Upper lobe of right lung (tissue), 1 donor: ENCODE measurements at places on chromosomes 4 and X.
A peak's percentile ranks its signal among the peaks of the same experiment; 100 is the strongest.

DNA sequence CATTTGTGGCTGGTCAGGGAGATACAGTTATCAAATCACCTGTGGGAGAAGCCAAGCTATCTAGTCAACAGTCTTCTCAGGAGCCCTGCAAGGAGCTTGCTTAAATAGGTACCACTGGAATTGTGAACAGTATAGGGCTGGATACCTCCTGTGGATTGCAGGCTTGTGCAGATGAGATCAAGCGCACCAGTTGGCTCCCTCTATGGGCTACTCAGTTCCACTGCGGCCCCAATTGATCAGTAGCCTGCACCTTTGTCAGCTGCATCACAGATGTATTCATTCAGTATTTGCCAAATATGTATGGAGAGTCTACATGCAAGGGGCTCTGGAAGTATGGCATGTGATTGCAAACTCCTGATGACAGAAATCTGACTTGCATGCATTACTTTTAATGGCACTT lies 28.6 kb downstream of the TEX13A start:
- H3K27ac ChIP-seq: no peak overlapping the region
- no peaks in the 10 kb centered on the region for H3K27me3 ChIP-seq
- H3K4me1 ChIP-seq: no peaks in the 10 kb centered on the region
- DNase-seq: no peak
- H3K4me3 ChIP-seq: no peak overlapping the region

GRCh38 chr4:19711871-19712270 lies 539.8 kb upstream of the SLIT2 start:
- no peaks in the 10 kb centered on the region for H3K36me3 ChIP-seq
- H3K27me3 ChIP-seq: no peaks in the 10 kb centered on the region
- no peak for DNase-seq
- no peak overlapping the region for H3K4me3 ChIP-seq
- no peaks in the 10 kb centered on the region for H3K4me1 ChIP-seq

DNA sequence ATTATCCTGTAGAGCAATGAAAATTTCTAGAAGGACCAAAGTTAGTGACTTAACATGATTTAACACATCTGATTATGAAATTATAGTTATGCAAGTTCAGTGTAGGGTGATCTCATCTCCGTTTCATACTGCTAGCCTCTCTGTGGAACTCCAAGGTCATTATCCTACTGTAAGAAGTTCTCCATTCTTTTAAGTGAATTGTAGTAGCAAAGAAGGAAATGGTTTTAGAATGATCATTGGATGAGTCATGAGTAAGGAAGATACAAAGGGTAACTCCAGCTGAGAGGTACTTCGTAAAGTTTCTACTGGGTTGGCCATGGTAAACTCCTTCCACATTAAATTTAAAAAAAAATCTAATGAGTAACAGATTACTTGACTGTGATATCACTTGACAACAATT lies 215.0 kb upstream of the GIMD1 start:
- H3K4me3 ChIP-seq: no peak overlapping the region
- H3K27me3 ChIP-seq: peaks cover 4% of the 10 kb centered on the region
- no peaks in the 10 kb centered on the region for H3K36me3 ChIP-seq
- no peak overlapping the region for H3K27ac ChIP-seq
- DNase-seq: no peak

GRCh38 chrX:150649096-150649870 lies 43.9 kb upstream of the MTMR1 start:
- H3K4me3 ChIP-seq: no peak overlapping the region
- no peaks in the 10 kb centered on the region for H3K27me3 ChIP-seq
- H3K4me1 ChIP-seq: no peaks in the 10 kb centered on the region
- peaks cover 12% of the 10 kb centered on the region for H3K36me3 ChIP-seq

- H3K27ac ChIP-seq: no peak overlapping the region
- H3K27me3 ChIP-seq: no peaks in the 10 kb centered on the region
- H3K36me3 ChIP-seq: no peaks in the 10 kb centered on the region
- no peaks in the 10 kb centered on the region for H3K4me1 ChIP-seq
- DNase-seq: no peak
Observed at GRCh38 chr4:58163156-58163555, 1053.0 kb upstream of the IGFBP7 start.

- no peak for DNase-seq
- no peaks in the 10 kb centered on the region for H3K4me1 ChIP-seq
- no peak overlapping the region for H3K4me3 ChIP-seq
- H3K36me3 ChIP-seq: no peaks in the 10 kb centered on the region
Observed at GRCh38 chr4:45004847-45005565, 278.6 kb upstream of the GNPDA2 start.

- H3K4me3 ChIP-seq: no peak overlapping the region
- no peaks in the 10 kb centered on the region for H3K36me3 ChIP-seq
- no peaks in the 10 kb centered on the region for H3K27me3 ChIP-seq
- H3K4me1 ChIP-seq: no peaks in the 10 kb centered on the region
Observed at GRCh38 chrX:81304563-81304962, 102.7 kb downstream of the SH3BGRL start.

GRCh38 chr4:76211769-76212708 lies 1.6 kb downstream of the SCARB2 start:
- no peak for DNase-seq
- peak overlapping the region; percentile 82 for H3K4me3 ChIP-seq
- H3K36me3 ChIP-seq: no peaks in the 10 kb centered on the region

- no peaks in the 10 kb centered on the region for H3K36me3 ChIP-seq
- H3K27me3 ChIP-seq: no peaks in the 10 kb centered on the region
- no peak overlapping the region for H3K4me3 ChIP-seq
- DNase-seq: no peak
- no peak overlapping the region for H3K27ac ChIP-seq
- H3K4me1 ChIP-seq: no peaks in the 10 kb centered on the region
Observed at GRCh38 chr4:113888006-113888405, 91.4 kb downstream of the ARSJ start.

GRCh38 chr4:10929818-10930217 lies 245.2 kb upstream of the CLNK start:
- no peak overlapping the region for H3K4me3 ChIP-seq
- H3K27ac ChIP-seq: no peak overlapping the region
- H3K27me3 ChIP-seq: no peaks in the 10 kb centered on the region
- no peak for DNase-seq

DNA sequence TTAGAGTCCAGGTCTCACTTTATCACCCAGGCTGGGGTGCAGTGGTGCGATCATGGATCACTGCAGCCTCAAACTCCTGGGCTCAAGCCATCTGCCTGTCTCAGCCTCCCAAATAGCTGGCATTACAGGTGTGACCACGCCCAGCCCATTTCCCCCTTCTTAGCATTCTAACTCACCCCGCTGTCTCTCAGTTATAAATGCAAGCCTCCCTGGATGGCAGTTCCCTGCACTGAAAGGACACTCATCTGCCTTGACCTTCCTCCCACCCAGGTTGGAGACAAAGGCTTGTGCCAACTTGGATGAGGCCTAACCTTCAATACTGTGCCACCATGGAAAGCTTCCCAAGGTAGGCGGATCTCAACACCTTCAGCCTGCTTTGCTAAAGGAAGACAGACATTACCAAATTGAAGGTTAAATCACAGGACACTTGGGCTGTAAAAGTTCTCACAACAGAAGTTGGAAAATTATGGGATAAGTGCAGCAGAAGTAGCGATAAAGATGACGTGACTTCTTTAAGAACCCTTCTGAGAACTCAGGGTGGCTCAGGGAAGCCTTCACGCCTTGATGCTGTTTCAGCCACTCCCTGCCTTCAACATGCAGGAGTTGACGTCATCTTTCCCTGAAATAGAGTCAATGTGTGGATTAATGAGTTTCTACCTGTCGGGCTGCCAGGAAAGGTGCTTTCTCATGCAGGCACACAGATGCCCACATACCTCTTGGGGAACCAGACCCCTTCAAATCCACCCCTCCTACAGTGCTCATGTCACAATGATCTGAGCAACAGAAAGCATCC lies 10.6 kb upstream of the GPM6B start:
- H3K4me1 ChIP-seq: no peaks in the 10 kb centered on the region
- no peak overlapping the region for H3K4me3 ChIP-seq
- H3K27me3 ChIP-seq: no peaks in the 10 kb centered on the region
- no peak for DNase-seq
- no peaks in the 10 kb centered on the region for H3K36me3 ChIP-seq

- H3K4me3 ChIP-seq: no peak overlapping the region
- no peaks in the 10 kb centered on the region for H3K36me3 ChIP-seq
- DNase-seq: no peak
- H3K27ac ChIP-seq: no peak overlapping the region
- no peaks in the 10 kb centered on the region for H3K4me1 ChIP-seq
Observed at GRCh38 chr4:73715659-73716058, 24.7 kb upstream of the CXCL8 start.

DNA sequence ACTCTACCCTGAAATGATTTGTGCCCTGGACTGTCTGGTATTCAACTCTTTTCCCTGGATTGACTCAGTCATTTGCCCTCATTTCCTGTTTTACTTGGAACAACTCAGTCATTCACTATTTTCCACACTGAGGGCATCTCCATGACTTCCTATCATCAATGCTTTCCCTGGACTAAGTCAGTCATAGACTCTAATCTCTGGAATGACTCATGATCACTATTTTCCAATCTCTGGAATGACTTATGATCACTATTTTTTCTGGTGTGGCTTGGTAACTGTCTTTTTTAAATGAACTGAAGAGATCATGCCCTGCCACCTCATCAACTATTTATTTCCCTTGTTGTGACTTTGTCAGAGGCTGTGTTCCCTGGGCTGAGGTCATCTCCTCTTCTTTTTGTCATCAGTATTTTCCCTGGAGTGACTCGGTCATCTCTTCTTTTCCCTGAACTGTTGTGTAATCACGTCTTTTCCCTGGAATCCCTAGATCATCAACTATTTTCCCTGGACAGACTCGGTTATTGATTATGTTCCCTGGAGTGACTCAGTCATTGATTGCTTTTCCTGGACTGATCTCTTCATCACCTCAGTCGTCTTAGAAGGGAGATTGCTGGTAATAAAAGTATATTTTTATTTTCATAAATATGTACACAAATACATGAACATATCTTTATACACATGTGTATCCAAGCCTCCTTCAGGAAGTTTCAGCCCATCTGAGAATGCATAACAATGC lies 327.1 kb upstream of the VCX start:
- no peak overlapping the region for H3K4me3 ChIP-seq
- no peak for DNase-seq
- no peaks in the 10 kb centered on the region for H3K27me3 ChIP-seq
- H3K36me3 ChIP-seq: no peaks in the 10 kb centered on the region
- H3K27ac ChIP-seq: no peak overlapping the region
- H3K4me1 ChIP-seq: no peaks in the 10 kb centered on the region

DNA sequence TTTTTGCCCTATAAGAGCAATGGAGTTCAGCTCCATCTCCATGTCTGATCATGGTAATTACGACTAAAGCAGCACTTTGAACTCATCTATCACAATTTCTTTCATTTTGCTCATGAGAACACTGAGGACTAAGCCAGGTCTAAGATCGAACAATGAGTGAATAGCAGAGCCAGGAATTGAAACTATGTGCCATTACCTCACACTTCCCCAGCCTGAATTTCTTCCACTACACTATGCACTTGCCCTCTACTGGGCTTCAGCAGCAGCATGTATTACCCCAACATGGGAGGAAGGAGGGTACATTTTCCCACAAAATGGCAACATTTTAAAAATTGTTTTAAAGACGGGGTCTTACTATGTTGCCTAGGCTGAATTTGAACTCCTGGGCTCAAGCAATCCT lies 274.7 kb upstream of the FGF13 start:
- H3K27me3 ChIP-seq: no peaks in the 10 kb centered on the region
- H3K36me3 ChIP-seq: no peaks in the 10 kb centered on the region
- no peak for DNase-seq
- H3K4me3 ChIP-seq: no peak overlapping the region

DNA sequence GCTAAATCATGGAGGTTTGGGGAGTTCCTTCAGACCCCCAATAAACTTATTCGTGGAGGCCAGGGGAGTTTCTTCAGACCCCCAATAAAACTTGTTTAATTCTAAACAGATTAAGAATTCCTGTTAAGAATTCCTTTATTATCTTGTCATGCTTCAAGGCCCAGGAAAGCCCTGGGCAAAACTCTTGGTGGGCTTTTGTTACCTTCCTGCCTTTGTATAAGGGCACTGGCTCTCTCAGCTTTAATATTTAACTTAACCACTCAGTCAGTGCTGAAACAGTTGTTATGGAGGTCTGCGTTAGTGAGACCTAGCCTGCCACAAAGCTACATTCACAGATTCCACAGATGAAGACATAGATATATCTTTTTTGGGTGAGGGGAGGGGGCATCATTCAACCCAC lies 29.0 kb upstream of the LGI2 start:
- H3K4me1 ChIP-seq: no peaks in the 10 kb centered on the region
- H3K36me3 ChIP-seq: no peaks in the 10 kb centered on the region
- no peak for DNase-seq
- H3K4me3 ChIP-seq: no peak overlapping the region
- H3K27me3 ChIP-seq: no peaks in the 10 kb centered on the region
- no peak overlapping the region for H3K27ac ChIP-seq

GRCh38 chr4:24091639-24092233 lies 201.9 kb upstream of the PPARGC1A start:
- no peaks in the 10 kb centered on the region for H3K27me3 ChIP-seq
- no peaks in the 10 kb centered on the region for H3K4me1 ChIP-seq
- no peak overlapping the region for H3K27ac ChIP-seq
- H3K36me3 ChIP-seq: no peaks in the 10 kb centered on the region

- no peak overlapping the region for H3K27ac ChIP-seq
- no peaks in the 10 kb centered on the region for H3K27me3 ChIP-seq
- H3K4me1 ChIP-seq: no peaks in the 10 kb centered on the region
- no peak for DNase-seq
- no peak overlapping the region for H3K4me3 ChIP-seq
Observed at GRCh38 chr4:26509681-26510333, 19.5 kb upstream of the CCKAR start.

- H3K36me3 ChIP-seq: no peaks in the 10 kb centered on the region
- no peak overlapping the region for H3K27ac ChIP-seq
- no peaks in the 10 kb centered on the region for H3K4me1 ChIP-seq
Observed at GRCh38 chr4:180926277-180926676, 1316.9 kb upstream of the TENM3 start.

DNA sequence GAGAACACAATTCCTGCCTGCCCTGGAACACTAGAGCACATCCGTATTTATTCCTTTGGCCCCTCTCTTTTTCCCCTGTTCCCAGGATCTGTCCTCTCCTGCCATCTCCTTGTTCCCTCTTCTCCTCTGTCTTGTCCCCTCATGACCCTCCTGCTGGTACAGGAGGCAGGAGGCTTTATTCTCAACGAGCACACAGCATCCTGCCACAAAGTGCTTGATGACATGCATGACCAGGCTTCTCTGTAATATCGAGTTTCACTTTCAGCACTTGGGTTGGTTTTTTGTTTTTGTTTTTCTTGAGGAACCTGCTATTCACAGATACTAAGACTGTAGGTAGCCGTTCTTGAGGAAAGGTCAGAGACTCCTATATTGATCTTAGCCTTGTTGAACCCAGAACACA lies 35.3 kb downstream of the NALF2 start:
- no peak overlapping the region for H3K4me3 ChIP-seq
- H3K4me1 ChIP-seq: no peaks in the 10 kb centered on the region

DNA sequence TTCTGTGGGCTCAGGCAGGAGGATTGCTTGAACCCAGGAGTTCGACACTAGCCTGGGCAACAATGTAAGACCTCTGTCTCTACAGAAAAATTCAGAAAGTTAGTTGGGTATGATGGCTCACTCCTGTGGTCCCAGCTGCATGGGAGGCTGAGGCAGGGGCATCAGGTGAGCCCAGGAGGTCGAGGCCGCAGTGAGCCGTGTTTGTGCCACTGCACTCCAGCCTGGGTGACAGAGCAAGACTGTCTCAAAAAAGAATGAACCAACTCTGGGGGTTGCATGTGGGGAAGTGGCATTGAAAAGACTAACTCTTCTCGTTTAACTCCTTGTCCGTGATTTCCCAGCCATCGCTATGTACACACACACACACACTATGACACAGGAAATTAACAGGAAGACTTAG lies 26.9 kb downstream of the ENOPH1 start:
- H3K4me1 ChIP-seq: no peaks in the 10 kb centered on the region
- H3K27me3 ChIP-seq: no peaks in the 10 kb centered on the region
- H3K36me3 ChIP-seq: peaks cover 80% of the 10 kb centered on the region
- no peak for DNase-seq
- H3K27ac ChIP-seq: no peak overlapping the region
